Tracheal epithelial cell (primary cell): ENCODE measurements at places on chromosomes 16 and 17. TPM values are rescaled to one million over a fixed set of nuclear protein-coding genes. Genes with fewer than 3 reads are reported as not detected.

Gene EFCAB5
- under 0.01 TPM in 1 of 2 replicates, not detected in the other for total RNA-seq

Gene CCL2
- total RNA-seq = 0.21 and 25.5 TPM in 2 replicates

Gene PSMB10
- 19.2 and 61.2 TPM in 2 replicates for total RNA-seq

Gene GRAP
- 1.5 TPM in 1 of 2 replicates, not detected in the other for total RNA-seq

Gene KRTAP9-8
- not detected in 2 replicates for total RNA-seq
